GM12878 (cell line): ENCODE measurements at places on chromosomes 12 and 14. TPM values are rescaled to one million over a fixed set of nuclear protein-coding genes. Genes with fewer than 3 reads are reported as not detected.

The UNC79 gene
- polyA plus RNA-seq: 0.07 and 0.29 TPM in 2 replicates

The CACNB3 gene
- polyA plus RNA-seq: 0.62 and 0.78 TPM in 2 replicates

The CLEC4E gene
- not detected in 2 replicates for polyA plus RNA-seq

The COQ6 gene
- 43.2 and 45.5 TPM in 2 replicates for polyA plus RNA-seq

The TAS2R20 gene
- 0.23 and 0.25 TPM in 2 replicates for polyA plus RNA-seq

The STYK1 gene
- polyA plus RNA-seq: 0.76 and 0.82 TPM in 2 replicates

The CCNT1 gene
- polyA plus RNA-seq: 6.4 and 9.4 TPM in 2 replicates

The KRT85 gene
- 0.05 and 0.12 TPM in 2 replicates for polyA plus RNA-seq

The SPTB gene
- not detected in 2 replicates for polyA plus RNA-seq

The NTN4 gene
- polyA plus RNA-seq: not detected in 2 replicates

The REC8 gene
- polyA plus RNA-seq: 45.9 and 50.5 TPM in 2 replicates

The CDCA3 gene
- 132 and 138 TPM in 2 replicates for polyA plus RNA-seq

The IFT81 gene
- 9.9 and 10.2 TPM in 2 replicates for polyA plus RNA-seq

The DPF3 gene
- polyA plus RNA-seq: 1.8 and 2.0 TPM in 2 replicates

The RTN1 gene
- 0.20 and 0.41 TPM in 2 replicates for polyA plus RNA-seq
